Activated B cell treated with CpG ODN at 0.5 μM for 24 hours (primary cell): ENCODE measurements at places on chromosomes 12 and 14.
A peak's percentile ranks its signal among the peaks of the same experiment; 100 is the strongest.

DNA sequence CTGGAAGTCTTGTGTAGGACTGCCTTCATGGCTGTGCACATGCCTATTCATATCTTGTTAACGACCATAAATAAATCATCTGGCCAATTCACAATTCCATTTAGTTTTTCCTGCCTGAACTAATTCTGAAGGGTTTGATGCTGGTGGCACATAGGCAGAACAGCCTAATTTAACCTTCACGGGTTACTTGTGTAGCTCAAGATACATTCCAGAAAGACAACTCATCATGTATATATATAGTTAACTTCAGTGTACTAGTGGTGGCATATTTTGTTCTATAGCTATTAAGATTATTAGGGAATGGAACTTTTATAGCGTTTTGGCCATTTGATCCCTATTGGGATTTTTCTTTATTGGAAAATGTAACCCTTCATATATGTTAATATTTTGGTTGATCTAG lies 31.4 kb downstream of the CFAP54 start:
- DNase-seq = no peak

- peak; percentile 51 for DNase-seq
Observed at GRCh38 chr12:6632026-6632983, 3.5 kb downstream of the LPAR5 start.

DNA sequence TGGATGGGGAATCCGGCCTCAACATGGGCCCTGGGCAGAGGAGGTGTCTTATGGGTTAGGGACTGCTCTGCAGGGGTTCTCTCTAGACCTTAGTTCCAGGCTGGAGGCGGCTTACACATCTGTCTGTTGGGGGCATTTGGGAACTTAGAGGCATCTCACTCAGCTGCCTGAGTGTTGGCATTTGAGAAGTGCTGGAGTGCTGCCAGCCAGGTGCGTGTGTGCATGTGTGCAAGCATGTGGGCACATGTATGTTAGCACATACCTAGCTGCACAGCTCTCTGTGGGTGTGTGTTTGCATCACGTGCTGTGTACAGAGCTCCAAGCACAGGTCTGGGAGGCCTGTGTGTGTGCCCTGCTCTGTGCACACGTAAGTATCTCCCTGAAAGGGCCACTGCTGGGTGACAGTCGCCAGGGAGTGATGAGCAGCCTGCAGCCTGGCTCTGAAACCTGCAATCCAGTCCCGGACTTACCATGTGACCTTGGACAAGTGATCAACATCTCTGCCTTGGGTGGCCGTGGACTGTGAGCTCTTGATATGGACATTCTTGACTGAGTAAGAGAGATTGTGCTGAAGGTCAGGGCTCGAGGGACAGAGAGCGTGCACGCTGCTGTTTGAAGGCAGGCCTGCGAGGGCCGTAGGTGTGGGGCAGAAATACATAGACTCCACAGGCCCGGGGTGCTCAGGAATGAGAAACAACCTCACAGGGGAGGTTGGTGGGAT lies 5.2 kb downstream of the LRTM2 start:
- DNase-seq = no peak

DNA sequence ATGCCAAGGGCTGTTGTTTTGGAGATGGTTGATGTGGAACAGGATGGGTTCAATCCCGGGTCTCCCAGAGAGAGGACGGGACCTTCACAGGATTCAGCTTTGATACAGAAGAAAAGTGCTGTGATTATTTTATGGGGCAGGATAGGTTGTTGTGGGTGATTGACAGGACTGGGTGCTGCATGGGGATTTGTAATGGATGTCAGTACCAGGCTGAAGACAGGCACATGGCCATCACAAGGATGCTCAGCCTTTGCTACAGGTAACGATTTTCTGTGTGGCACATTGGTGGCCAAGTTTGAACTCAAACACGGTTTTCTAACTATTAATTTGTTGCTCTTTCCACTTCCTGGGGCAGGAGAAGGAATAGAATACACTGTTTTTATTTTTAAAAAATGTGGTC lies 4.5 kb upstream of the GUCY2C start:
- no peak for DNase-seq

DNA sequence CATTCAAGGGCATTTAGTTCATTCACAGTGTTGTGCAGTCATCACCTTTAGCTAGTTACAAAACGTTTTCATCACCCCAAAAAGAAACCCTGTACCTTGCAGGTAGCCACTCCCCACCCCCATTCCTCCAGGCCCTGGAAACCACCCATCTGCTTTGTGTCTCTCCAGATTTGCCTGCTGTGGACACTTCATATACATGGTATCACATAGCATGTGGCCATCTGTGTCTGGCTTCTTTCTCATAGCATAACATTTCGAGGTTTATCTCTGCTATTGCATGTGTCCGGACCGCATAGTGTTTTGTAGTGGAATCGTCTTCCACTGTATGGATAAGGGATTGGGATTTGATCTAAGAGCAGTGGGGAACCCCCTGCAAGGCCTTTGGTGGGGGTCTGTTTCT lies 143.1 kb downstream of the AACS start:
- DNase-seq = no peak

GRCh38 chr14:92665661-92666110 lies 82.7 kb downstream of the LGMN start:
- DNase-seq = no peak

- DNase-seq = no peak
Observed at GRCh38 chr12:47160316-47161244, 80.8 kb upstream of the AMIGO2 start.

DNA sequence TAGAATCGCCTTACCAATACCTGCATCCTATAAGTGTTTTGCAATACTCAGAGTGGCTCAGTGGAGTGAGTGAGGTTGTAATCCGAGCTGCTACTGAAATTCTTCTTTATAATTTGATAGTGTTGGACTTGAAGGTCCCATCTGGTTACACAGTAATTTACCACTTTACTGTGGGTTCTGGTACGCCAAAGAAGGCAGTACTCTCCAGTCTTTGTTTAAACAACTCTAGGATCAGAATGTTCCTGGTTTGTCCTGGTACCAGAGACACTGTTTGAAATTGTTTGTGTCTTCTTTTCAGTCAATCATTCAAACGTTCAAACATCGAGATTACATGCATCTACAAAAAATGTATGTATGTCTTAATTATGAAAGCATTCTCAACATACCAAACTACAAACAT lies 51.3 kb upstream of the AMN1 start:
- DNase-seq = no peak

- no peak for DNase-seq
Observed at GRCh38 chr14:79571366-79571765, 639.9 kb downstream of the DIO2 start.

GRCh38 chr12:2513141-2514037 lies 281.4 kb upstream of the FKBP4 start:
- DNase-seq = no peak

DNA sequence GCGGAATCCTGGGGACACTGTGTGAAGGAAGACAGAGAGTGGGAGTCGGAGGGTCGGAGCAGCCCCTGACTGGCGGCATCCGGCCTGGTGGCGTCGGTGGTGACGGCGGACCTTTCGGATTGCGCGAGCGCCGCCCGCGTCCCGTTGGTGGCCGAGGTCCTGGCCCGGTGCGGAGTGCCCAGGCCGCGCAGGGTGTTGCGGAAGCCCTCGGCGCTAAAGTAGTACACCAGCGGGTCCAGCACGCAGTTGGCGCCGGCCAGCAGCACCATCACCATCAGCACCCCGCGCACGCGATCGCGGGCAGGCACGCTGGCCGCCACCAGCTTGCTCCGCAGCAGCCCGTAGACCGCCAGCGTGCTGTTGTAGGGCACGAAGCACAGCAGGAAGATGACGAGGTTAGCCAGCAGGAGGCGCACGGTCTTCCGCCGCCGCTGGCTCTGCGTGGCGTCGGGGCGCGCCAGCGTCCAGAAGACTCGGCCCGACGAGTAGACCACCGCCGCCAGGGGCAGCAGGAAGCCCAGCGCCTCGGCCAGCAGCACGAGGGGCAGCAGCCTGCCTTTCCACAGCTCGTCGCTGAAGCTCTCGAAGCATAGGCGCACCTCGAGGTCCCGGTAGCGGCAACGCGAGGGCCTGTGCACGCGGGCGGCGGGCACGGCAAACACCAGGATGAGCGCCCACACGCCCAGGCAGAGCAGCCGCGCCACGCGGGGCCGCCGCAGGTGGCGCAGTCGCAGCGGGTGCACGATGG lies 13.1 kb upstream of the CHD4 start:
- DNase-seq = peak; percentile 53

DNA sequence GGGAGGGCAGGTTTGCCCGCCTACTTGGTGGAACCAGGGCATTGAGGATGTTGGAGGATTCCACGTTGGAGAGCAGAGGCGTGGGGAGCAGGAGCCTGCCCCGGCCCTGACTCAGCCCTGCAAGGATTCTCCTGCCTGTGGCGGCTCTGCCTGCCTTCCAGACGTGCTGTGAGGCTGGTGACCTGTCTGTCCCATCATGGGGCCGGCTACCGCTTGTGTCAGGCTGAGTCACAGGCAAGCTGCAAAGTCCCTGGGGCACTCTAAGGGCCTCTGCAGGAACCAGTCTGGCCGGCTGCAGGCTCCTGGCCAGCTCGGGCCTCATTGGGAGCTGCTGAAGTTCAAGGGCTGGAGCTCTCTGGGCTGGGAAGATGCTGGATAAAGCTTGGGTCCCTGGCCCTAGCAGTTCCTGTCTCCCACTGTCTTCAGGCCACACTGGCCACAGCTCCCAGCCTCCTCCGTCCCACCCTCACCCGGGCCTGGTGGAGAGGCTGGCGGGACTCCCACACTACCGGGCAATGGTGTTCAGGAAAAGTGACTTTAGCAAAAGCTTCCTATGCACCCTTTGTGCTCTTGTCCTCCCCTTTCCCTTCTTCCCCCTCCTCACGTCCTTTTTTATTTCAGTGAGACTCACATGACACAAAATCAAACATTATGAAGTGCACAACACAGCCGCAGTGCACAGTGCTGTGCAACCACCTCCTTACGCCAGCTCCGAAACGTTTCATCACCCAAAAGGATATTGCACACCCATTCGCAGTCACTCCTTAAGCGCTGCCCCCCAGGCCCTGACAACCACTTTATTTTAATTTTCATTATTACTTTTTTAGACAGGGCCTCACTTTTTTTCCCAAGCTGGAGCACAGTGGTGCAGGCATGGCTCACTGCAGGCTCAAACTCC lies 22.0 kb upstream of the ULK1 start:
- DNase-seq = no peak

GRCh38 chr12:121849665-121850064 lies 9.0 kb downstream of the HPD start:
- DNase-seq = no peak

DNA sequence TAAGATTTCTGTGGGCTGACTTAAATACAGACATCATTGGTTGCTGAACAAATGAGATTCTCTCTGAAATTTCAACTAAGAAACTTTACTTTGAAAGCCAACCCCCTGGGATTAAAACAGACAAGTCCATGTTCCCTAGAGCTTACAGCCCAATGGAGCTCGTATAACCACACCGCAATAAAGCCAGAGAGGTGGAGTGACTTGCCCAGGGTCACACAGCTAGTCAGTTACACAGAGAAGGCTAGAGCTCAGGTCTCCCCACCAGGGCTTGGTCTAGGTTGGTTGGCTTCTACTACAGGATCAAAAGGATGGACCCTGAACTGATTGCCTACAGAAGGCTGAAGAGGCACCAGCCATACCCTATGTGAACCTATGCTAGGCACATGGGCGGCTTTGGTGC lies 8.9 kb upstream of the LTBP2 start:
- no peak for DNase-seq

- no peak for DNase-seq
Observed at GRCh38 chr12:31236998-31237637, 88.8 kb downstream of the SINHCAF start.

DNA sequence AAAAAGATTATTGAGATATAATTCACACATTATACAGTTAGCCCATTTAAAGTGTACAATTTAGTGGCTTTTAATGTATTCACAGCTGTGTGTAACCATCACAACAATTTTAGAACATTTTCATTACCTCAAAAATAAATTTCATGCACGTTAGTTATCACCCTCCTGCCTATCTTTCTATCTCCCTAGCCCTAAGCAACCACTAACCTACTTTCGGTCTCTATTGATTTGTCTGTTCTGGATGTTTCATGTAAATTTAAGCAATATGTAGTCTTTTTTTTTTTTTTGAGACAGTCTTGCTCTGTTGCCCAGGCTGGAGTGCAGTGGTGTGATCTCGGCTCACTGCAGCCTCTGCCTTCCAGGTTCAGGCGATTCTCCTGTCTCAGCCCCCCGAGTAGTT lies 439.4 kb downstream of the PCNX1 start:
- no peak for DNase-seq

GRCh38 chr14:101665478-101666078 lies 95.9 kb upstream of the PPP2R5C start:
- DNase-seq = no peak

GRCh38 chr14:33480887-33481184 lies 470.0 kb downstream of the EGLN3 start:
- no peak for DNase-seq

DNA sequence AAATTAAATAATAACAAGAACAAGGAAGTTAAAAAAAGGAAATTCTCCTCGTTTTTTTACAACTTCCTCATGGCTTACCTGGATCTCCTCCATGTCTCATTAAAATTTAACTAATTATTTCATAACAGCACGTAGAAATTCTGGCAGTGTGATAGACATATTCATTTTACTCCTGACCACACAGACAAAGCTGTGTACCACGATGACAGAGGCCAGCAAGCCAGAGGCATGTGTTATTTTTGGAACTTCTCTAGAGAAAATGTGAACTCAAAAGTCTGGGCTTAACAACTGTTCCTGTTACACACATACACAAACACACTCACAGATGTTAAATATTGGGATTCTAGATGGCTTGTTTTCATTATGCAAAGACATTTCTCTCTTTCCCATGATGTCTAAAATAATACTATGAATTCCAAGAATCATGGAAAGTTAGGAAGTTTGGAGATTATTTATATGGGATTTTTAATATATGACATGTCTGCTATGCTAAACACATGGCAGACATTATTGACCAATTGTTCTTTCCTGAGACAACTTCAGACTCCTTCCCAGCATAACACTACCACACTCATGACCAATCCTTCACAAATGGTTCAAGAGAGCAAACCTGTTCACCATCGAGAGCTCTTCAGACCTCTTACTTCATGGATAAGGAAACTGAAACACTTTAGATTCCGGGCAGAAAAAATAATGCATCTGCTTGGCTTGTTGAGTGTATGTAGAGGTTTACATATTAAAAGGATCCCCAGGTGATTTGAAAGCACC lies 158.7 kb downstream of the DACT1 start:
- no peak for DNase-seq

DNA sequence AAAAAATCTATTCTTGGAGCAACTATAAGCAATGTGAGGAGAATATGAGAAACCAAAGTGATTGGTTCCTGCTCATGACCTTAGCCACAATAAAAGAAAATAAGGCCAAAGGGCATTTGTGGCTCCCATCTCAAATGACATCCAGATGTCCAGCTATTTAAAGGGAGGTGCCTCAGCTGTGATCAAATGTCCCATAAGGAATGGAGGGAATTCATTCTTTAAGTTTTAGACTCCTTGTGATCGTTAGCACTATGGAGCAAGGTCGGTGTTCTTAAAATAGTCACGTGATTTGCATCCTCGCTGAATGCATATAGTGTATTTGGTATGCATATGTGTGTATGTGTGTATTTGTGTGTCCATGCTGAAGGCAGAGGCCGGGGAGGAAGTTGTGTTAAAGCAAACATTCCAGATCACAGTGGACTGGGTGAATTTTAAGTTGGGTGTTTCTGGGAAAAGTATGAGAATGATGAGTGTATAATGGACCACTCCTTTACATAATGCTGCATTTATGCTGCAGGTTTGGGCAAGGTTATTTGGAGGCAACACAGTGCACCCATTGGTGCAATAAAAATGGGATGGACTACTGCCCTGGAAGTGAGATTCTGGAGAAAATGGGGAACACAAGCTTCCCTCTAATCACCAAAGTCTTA lies 5.6 kb upstream of the E2F7 start:
- no peak for DNase-seq

GRCh38 chr14:100988011-100988410 lies 84.5 kb upstream of the RTL1 start:
- DNase-seq = no peak

GRCh38 chr12:12954356-12954755 lies 2.4 kb upstream of the GPRC5D start:
- DNase-seq = no peak
